ENCODE measurements at places on chromosomes 12 and 14. TPM values are rescaled to one million over a fixed set of nuclear protein-coding genes. Genes with fewer than 3 reads are reported as not detected.

Gene SYT1
- 155 TPM for total RNA-seq

Gene CHST11
- 11.5 TPM for total RNA-seq

Gene TAS2R50
- 1.3 TPM for total RNA-seq

Gene DYNLL1
- total RNA-seq: 403 TPM

Gene MMP19
- not detected for total RNA-seq

Gene PKP2
- total RNA-seq: 2.5 TPM

Gene KCNA5
- total RNA-seq: not detected

Gene ANAPC5
- 86.0 TPM for total RNA-seq

Gene ZBTB25
- total RNA-seq: 9.4 TPM

Gene TMEM121
- 2.7 TPM for total RNA-seq

Gene COCH
- 29.0 TPM for total RNA-seq

Gene CMA1
- not detected for total RNA-seq

Gene SIX6
- total RNA-seq: not detected

Gene FSCB
- total RNA-seq: not detected

Gene RNASE4
- 1.7 TPM for total RNA-seq
